ENCODE measurements at places on chromosomes 2 and 18.

DNA sequence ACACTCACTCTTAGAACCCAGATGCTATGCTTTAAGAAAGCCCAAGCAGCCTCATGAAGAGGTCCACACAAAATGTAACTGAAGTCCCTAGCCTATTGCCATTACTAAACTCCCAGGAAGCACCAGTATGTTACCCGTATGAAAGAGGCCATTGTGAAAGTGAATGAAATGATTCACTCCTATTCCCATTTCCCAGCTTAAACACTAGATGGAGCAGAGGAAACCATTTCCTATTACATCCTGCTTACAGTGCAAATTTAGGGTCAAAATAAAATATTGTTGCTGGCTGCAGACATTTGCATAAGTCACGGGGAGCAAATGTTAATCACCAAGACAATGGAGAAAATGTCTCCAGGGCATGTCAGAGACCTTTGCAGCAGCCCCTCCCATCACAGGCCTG, 989.7 kb upstream of the CRIM1 start:
- no peak for DNase-seq

DNA sequence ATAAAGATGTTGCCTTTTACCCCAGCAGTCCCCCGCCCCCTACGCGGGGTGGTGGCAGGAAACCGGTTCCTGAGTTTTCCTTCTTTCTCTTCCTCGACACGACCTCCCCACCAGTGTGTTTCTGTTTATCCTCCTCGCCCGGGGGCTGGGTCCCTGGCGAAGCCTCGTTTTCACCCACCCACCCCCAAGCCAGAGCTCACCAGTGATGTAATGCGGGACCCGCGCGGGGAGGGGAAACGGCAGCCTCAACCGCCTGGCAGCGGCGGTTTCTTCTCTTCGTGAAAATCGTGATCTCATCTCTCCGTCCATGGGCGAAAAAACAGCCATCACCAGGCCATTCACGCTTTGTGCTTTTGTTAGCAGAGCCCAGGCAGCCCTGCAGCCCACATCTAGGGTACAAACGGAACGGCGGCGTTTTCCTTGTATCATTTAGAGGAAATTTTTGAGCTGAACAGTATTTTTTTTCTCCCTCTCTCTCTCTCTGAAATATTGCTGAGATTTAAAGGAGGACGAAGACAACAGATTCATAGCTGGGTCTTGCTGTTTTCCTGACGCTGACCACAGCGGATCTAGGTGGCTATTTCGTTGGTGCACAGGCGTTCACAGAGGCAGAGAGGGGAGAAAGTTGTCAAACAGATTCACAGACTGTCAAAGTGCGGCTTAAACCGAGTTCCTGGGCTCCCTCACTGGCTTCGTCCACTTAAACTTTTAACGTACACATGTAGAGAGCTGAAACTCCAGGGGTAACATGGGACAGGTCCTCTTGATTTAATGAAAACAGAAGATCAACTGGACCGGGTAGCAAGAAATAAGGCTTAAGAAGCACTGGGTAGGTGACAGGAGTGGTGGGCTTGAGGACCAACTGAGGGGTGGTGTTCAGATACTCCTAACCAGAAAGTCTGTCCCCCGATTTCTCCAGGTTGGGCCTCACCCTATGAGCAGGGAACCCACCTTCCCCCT, 21.9 kb upstream of the PAX3 start:
- no peak for DNase-seq

DNA sequence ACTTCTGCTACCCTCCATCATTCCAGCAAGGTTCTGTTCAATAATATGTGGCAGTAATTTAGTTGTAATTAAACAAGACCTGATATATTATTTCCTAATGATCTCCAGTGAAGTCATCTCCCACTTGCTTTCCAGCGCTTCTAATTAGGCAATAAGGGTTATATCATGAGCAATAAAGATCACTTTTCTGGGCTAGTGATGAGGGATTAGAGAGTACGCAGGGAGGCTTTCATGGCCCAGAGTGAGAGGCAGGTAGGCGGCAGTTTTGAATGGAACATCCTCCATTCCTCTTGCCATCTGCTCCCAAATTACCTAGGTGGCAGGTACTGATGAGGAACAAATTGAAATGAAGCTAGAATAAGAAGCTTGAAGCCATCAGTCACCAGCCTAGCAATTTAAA, 358.1 kb upstream of the SYT4 start:
- no peak for DNase-seq

- DNase-seq = no peak
Measured at GRCh38 chr2:237060534-237061312, 25.0 kb upstream of the COPS8 start.

GRCh38 chr2:207869784-207870778, 100.4 kb upstream of the FZD5 start:
- DNase-seq = no peak

DNA sequence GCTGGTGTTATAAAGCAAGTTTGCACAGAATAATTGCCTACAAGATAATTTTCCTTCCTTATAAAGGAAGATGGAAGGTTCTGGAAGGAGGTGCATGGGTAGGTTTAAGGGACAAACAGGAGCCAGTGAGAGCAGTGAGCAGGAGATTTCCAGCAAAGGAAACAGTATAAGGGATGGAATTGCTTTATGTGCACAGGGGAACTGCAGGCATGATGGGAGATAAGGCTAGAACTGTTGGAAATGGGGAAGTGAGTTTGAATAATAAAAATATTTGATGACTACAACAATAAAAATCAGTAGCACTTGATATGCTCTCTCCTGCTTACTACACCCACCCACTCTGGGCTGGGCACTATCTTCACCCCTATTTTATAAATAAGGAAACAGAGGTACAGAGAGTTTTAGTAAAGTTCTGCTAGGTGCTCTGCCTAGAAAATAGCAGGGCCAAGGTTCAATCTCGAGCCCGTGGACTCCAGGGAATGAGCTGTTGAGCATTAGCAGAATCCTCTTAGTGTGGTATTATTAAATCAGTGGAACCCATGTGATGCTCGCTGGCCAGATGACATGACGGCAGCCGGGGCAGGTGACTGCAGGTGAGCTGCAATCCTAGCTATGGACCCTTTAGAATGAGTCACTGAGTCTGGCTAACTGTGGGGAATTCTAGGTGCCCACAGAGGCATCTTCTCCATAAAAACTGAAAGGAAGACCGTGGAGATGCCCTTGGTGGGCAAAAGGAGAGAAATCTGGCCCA, 302.5 kb downstream of the PIEZO2 start:
- DNase-seq = no peak

DNA sequence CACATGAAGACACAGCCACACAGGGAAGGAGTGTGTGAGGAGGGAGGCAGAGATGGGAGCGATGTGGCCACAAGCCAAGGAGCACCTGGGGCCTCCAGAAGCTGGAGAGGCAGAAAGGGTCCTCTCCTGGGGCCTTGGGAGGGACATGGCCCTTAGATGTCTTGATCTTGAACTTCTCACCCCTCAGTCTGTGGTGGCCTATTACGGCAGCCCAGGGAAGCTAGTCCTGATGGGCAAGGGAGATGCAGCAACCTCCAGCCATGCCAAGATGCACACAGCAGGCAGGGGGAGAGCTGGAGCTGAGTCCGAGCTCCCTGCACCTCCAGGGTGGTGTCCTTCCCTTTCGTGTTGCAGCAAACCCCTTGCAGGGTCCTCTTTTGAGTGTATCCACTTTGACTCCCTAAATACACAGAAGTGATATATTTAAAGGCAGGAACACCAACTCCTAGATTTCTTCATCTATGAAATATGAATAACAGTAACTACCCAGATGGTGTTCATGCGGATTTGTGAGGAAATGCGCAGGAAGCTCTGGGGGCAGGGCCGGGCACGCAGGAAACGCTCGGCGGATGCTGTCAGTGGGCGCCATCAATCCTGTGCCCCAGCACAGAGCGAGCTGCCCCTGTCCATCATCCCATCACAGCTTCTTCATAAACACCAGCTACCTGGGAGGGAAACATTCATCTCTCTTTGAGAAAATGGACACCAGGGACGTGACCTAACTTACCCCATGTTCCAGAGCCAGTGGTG, 230.4 kb upstream of the MYT1L start:
- DNase-seq = no peak

- DNase-seq = no peak
Measured at GRCh38 chr18:58207520-58208152, 163.6 kb downstream of the NEDD4L start.

DNA sequence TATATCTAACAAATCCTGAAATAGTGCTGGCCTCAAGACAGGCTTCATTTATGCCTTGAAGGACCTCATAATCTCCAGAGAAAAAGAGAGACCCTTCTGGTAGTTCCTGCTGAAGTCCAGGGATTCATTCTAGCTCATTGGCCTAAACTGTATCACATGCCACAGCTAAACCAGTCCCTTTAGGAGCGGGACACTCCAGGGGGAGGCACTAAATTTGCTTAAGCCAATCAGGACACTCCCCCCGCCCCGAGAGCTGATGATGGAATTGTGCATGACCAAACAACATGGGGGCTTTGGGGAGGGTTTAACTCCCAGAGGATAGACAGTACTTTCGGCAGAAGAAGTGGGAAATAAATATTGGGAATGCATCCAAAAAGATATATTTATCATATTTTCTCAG, 36.4 kb upstream of the CXCR4 start:
- no peak for DNase-seq

DNA sequence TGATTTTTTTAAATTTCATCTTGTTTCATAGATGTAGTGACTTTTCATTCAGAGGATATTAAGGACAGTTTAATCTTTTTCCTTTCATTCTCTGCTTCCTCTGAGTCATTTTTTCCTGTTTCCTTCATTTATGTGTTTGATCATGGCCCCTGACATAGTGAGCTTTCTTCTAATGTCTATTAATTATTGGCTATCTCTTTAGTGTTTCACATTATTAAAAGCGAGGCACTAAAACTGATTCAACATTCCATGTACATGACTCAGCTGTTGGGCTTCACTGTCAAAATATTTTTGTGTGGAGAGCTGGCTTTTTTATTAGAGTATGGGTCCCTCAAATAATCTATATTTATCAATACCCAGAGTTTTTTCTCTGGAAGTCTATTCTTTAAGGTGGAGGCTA, 125.8 kb downstream of the THSD7B start:
- DNase-seq = no peak

DNA sequence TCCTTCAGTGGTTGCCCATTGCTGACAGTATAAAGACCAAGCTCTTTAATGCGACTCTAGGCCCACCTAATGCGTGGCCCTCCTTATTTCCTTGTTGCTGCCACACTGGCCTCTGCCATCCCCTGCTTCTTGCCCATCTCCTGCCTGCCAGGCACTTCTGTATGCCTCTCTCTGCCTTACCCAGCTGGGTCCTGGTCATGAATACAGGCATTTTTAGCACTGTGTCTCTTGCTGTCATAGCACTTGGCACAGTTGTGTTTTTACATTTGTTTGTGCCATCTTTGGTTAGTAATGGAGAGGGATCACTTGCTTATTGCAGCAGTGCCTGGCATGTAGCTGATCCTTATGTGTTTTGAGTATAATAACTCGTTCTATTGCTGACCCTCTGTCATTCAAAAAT, 38.7 kb downstream of the MAP4K4 start:
- no peak for DNase-seq

GRCh38 chr2:238106339-238106697, 6.2 kb downstream of the ESPNL start:
- DNase-seq = no peak

DNA sequence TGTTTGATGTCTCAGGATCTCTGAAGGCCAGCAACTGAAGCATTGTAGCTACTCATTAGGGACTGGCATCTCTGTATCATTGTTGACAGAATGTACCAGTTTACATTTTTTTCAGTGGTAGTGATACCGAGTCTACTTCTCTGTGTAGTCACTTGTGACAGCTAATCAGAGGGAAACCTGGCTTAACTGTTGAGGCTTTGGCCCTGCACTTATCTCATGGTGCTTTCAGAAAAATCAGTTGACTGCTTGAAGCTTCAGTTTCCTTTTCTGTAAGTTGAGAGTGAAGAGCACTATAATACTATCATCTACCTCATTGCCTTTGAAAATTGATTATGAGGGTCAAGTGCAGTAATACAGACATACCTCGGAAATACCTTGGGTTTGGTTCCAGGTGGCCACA, 90.0 kb downstream of the COMMD1 start:
- no peak for DNase-seq

DNA sequence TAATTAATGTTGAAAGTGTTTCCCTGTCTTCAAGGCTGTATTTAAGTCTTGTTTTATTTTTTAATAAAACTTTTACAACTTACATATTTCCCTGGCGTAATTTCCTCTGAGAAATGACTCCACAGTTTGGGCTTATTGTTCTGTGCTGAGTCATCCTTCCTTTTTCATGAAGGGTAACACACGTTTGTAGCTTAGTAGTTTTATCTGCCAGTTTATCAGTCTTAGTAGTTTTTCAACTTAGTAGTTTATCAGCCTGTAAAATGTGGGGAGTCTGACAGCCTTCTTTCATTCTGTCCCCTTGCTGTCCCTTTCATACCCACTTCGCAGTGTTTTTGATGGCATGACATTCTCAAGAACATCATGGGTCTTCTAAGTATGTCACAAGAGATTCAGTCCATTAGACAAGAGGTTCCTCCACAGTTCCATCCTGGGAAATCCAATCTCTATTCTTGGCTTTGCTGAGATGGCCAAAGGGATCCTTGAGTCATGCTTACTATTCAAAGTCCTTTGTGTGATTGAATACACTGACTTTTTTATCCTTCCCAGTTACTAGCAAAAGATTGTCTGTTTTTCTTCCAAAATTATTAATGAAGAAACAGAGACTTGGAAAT, 60.0 kb upstream of the SGPP2 start:
- no peak for DNase-seq

DNA sequence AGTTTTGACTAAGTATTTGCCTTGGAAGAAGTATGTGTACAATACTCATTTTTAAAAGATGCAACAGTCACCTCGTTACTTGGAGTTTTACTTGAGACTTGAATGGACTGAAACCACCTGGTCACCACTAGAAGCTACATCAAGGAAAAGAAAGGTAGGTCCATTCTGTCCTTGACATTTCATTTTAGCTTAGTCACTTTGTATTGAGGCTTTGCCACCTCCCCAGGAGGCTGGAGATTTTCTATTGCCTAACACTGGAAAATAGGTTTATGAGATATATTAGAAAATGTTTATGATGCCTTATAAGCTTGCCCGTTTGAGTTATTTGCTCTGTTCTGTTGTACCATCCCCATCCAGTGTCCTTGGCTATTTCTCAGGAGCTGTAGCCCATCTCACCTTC, 107.9 kb upstream of the ETAA1 start:
- DNase-seq = no peak

GRCh38 chr2:105972246-105972645, 221.9 kb downstream of the UXS1 start:
- DNase-seq = no peak

- no peak for DNase-seq
Measured at GRCh38 chr2:129002751-129003150, 684.1 kb upstream of the HS6ST1 start.

DNA sequence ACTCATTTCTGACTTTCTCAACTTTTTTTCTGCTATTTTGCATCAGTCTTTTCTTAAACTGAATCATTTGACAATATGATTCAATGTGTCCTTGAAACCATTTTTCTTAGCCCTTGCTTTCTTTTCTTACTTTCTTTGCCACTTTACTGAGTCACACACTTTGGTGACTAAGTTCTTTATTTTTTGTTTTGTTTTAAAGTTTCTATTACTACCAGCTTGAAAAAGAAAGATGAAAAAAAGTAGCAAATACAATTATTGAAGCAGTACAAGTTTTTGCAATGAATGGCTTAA, 116.5 kb downstream of the DOCK10 start:
- no peak for DNase-seq

GRCh38 chr2:46751897-46752296, 163.7 kb downstream of the MCFD2 start:
- DNase-seq = no peak
